ENCODE measurements at places on chromosomes 6 and 20.
A peak's percentile ranks its signal among the peaks of the same experiment; 100 is the strongest.

DNA sequence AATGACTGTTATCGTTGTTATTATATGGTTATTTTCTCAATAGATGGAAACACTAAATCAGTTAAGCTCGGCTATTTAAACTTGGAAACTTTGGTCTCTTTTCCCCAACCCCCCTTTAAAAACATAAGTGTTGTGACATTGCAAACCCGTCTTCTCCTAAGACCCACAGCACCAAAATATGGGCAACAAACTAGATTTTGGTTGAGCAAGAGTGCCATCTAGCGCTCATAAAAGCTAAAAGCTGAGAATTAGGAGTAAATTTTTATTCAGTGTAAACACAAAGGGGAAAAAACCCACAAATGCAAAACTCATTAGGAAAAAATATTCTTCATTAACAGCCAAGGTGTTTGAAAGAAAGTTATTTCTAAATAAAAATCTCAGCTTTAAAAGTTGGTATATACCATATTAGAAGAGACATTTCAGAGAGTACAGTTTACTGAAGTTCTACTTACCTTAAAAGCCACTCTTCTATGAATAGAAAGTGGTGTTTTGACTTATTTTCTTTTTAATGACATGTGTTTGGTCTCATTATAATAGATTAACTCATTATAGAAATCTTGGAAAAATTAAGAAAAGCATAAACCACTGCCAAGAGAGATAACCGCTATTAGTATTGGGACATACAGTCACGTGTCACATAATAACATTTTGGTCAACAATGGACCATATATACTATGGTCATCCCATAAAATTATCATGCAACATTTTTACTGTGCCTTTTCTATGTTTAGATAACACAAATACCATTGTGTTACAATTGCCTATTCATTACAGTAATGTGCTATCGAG is 21.1 kb downstream of the SESN1 start:
- no peak for DNase-seq

DNA sequence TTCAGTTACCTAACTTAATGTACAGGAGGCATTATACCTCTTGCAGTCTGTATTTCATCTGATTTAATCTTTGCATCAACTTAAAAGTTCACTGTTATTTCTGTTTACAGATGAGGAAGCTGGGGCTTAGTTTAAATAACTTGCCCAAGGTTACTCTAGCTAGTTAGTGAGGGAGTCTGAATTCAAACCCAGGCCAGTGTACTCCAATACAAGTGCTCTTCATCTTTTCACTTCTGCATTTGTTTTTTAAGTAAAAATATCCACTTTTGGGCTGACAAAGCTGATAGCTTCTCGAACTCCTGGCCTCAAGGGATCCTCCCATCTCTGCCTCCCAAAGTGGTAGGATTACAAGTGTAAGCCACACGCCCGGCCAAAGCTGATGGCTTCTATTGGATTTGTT is 23.6 kb downstream of the RREB1 start:
- DNase-seq = no peak

DNA sequence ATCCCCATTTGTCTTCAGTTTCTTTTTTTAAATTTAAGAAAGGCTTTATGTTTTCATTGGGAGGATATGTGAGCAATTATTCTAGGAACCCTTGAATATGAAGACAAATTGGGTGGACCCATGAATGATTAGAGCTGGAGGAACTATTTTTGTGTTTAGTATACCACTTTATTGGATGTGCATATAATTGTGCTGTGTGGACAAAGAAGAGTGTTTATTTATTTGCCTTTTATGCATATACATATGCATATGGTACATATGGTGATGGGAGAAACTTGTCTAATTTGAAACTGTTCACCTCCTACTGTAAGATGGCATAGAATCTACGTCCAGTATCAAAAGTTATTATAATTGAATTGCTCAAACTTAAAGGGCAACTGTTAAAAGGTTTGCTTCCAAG is 94.8 kb upstream of the CENPW start:
- DNase-seq = no peak

GRCh38 chr6:148508401-148509041 is 165.9 kb downstream of the SASH1 start:
- DNase-seq = no peak

GRCh38 chr6:85273870-85274269 is 176.0 kb upstream of the NT5E start:
- no peak for DNase-seq

DNA sequence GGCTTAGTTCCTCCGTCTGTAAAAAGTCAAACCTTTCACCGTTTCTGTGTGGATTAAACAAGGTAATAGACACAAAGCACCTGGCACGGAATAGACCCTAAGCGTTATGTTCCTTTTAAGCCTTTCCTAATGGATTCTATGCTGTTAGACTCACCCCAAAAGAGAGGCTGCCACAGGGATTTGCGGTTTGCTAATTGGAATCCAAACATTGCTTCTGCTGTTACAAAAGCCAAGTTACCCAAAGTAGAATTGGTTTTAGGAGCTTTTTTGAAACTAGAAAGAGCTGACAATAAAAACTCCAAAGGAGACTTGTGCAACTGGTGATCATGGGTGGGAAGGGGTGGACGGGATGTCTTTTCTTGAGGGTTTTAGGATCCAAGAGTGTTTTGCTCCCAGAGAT is 178.0 kb downstream of the BMP7 start:
- no peak for DNase-seq

GRCh38 chr6:139144490-139145085 is 9.7 kb downstream of the HECA start:
- DNase-seq = no peak

DNA sequence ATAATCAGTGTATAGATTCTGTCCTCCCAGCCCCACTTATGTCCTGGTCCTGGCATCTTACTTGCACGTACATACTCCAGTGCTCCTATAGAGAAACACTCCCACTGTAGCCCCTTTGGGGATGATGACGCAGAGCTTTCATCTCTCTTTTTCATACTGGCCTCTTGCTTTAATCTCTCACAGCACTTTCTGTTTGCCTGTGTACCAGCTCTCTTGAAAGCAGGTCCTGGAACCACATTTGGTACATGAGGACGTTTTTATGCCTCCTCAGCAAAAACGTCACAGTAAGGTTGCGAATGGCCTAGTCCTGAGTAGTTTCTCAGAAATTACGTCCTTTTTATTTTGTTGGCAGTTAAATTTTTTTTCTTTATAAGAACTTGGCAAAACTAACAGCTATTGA is 10.8 kb downstream of the L3MBTL3 start:
- no peak for DNase-seq

GRCh38 chr6:12150812-12151432 is 138.8 kb downstream of the HIVEP1 start:
- DNase-seq = peak; percentile 54

DNA sequence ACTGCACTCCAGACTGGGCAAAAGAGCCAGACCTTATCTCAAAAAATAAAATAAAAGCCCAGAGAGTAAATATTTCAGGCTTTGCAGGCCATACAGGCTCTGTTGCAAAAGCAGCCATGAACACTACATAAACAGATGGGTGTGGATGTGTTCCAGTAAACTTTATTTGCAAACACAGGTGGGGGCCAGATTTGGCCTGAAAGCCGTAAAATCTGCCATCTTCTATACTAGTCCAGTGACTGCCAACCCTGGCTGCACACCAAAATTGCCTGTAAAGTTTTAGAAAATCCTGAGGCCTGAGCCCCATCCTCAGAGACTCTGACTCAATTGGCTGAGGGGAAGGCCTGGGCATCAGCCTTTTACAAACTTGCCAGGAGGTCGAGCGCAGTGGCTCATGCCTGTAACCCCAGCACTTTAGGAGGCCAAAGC is 103.6 kb downstream of the ZMYND8 start:
- no peak for DNase-seq

DNA sequence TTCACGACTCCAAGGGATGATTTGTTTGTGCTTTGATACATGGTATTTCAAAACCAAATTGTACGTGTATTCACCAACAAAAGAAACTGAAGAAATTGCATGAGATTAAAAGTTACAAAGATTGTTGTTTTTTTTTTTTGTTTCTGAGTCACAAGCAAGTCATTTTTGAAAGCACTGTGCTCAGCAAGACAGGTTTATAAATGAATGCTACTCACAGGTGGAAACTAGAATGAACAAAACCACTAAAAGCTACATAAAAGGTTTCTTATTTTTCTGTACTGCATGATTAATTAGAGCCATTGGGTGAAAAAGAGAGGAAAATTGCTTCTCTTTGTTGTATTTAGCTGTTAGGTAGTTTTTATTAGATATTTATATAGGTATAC is 90.2 kb upstream of the RIPOR2 start:
- no peak for DNase-seq

DNA sequence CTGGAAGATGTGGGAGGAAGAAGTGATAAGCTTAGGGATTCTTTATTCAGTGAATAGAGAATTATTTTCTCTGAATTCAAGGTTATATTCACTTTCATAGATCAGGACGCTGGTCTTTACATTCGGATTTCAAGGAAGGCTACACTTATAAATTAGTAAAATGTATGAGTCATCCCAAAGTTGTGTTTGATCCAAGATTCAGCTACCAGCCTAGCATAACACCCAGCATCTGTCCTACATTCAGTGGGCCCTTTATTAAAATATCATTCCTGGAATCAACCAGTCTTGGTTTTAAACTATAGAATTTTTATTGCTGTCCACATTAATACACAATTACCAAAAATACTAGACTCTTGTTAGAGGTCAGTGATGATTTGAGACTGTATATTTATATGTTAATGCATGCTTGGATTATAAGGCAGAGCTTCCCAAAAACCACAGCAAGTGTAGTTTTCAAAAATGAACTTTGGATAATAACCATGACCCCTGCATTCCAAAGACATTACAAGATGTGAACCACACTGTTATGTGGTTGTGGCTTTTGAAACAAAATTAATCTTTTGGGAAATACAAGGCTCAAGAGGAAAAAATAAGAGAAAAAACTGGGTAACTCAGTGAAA is 210.7 kb upstream of the CNR1 start:
- no peak for DNase-seq

GRCh38 chr20:62642051-62642665 is at the start of gene SLCO4A1:
SLCO4A1 (plus strand) TSS chr20:62642503; CDS start chr20:62656455, 13,952 bp downstream.
- DNase-seq = peak; percentile 64

- DNase-seq = no peak
These were observed 107.2 kb downstream of the ATP9A start for GRCh38 chr20:51660672-51661608.

DNA sequence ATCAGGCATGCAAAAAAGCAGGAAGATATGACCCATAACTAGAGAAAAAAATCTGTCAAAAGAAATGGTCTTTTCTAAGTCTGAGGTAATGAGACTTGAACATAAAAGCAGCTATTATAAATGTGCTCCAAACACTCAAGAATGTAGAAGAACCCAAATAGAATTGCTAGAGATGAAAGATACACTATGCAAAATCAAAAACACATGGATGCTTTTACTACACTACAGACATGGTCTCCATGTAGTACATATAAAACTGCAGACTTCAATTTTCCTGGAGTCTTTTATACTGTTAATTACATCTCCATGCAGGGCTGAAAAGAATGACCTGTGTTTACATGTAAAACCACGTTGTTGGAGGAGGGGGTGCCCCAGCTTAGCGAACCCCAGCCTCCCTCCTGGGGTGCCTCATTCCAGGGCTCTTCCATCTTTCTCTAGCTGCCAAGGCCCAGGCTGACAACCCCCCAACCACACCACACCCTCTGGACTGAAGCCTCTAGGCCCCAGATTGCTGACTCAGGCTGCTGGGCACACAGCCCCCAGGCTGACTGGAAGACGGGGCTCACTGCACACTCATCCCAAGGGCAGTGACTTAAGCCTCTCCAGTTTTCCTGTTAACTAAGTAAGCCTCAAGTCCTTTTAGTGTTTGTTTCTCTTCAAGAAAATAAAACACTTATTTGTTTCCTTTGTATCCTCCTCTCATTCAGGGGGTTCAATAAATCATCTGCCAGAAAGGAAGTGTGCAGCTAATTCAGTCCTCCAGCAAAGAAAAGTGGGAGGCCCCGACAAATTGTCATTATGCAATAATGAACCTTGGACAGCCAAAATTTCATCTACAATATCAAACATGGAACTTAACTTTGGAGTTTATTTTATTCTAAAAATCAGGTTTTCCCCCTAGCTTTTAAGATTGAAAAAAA is 26.0 kb upstream of the PLAGL1 start:
- DNase-seq = no peak

- no peak for DNase-seq
These were observed 10.7 kb downstream of the ZFAND3 start for GRCh38 chr6:37830225-37830624.

DNA sequence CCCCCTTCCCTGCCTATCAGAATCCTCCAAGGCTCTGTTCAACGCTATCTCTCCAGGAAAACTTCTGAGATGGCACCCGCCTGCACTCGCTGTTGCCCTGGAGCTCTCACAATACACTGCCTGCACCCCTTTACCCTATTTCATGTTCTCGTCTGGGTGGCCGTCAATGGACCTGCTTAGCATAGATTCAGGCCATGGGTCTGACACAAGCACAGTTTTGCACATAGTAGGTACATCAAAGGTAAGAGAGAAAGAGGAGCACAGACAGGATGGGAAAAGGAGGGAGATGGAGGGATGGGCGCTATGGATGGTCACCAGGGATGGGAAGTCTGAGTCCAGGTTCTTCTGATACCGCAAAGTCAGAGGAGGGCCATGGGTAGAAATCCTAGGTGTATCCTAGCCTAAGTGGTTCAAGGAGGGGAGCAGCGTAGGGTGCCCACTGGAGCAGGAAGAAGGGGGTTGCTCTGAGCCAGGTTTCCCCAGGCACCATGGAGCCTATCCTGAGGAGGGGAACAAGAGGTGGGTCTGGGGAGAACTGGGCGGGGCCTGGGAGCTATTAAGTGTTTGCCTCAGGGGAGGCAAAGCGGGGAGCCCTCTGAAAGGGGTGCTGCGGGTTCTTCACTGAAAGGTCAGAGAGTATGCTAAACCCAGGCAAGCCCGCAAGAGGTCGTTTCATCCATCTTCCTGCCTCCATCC is 89.3 kb downstream of the MRPL14 start:
- DNase-seq = no peak

GRCh38 chr6:31007694-31008093 is 2.6 kb upstream of the MUC22 start:
- DNase-seq = no peak

DNA sequence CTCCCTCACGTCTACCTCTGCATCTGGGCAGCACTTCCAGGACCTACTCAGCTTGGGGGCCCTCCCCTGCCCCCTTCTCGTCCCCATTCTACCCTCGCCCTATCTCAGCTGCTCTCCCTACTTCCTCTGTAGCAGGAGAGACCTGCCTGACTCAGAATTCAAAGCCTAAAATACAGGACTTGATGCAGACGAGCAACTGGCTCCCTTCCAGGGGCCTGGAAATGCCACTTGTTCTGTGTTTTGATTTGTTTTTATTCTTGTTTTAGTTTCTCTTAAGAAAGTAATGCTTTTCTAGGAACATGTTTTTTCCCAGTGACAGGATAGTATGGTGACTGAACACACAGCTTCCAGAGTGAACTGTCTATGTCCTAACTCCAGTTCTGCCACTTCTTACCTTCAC is 320.4 kb upstream of the CDH4 start:
- no peak for DNase-seq

- DNase-seq = no peak
These were observed 74.5 kb upstream of the AHI1 start for GRCh38 chr6:135572051-135572450.

GRCh38 chr6:118356054-118356453 is 192.0 kb upstream of the PLN start:
- DNase-seq = no peak

- no peak for DNase-seq
These were observed 20.2 kb upstream of the RIMS4 start for GRCh38 chr20:44830523-44830922.
